ENCODE measurements at places on chromosomes 13 and 19.

DNA sequence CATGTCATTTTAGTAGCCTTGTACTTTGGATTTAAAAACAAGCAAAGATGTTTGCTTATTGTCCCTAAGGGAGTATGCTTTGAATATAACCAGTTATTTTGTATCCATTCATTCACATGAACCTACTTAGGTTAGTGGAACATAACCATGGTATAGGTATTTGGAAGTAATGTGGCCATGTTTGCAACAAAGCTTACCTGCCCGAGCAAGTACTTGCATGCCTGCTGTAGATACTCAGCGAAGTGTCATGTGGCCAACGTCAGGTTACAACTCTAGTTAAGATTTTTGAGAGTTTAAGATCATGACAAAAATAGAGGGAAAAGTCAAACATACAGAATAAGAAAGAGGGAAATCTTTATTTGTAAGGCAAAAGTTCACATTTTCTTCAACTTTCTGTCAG is 57.2 kb downstream of the COG6 start:
- no peak for DNase-seq

DNA sequence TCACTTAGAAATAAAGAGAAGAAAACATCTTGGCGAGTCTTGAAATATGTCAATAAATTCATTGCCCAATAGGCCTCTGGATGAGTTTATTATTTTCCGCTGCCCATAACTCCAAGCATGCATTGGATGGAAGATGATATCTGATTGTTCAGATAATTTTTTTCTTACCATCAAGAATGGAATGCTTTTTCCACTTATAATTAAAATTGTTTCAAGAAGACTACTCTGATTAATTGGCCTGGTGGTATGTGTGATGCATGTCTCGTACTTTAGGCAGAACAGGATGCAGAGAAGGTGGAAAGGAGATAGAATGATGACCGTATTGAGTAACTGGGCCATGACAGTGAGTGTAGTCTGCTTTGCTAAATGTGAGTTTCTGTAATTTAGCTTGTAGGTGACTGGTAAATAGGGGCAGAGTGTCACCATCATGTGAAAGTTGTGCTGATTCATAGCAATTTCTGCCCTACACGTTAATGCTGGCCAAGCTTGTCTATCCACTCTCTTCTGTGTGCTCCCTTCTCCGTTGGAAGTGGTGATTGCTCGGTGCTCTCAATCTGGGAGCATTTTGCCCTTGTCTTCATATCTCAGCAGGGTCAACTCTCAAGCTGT is 13.5 kb upstream of the SPATA13 start:
- DNase-seq = no peak

GRCh38 chr19:7894612-7895309 is 6.5 kb downstream of the LRRC8E start:
- no peak for DNase-seq

DNA sequence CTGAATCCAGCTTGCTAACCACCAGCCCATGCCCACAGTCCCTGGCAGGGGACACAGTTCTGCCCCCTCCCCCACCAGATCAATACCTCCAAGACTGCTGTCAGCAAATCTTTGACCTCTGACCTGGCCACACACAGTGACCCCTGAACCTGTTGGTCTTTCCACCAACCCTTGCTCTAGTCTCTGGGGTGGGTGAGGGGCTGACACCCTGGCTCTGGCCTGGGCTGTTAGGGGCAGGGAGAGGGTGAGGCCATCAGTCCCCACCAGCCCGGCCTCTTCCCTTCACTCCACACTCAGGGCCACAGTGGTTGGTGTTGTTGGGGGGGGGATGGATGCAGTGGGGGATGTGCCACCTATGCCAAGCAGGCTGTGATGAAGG is 21.8 kb upstream of the SLC7A10 start:
- DNase-seq = no peak

GRCh38 chr13:111122056-111122455 is 6.9 kb downstream of the ARHGEF7 start:
- no peak for DNase-seq

Measured in dermis blood vessel endothelial cell (primary cell).